Lower leg skin (tissue), 4 donors: ENCODE measurements at places on chromosomes 3 and 15.
A peak's percentile ranks its signal among the peaks of the same experiment; 100 is the strongest.

- DNase-seq = no peak
These were observed 61.8 kb upstream of the LIPC start for GRCh38 chr15:58369956-58370355.

GRCh38 chr3:50347187-50347813 is 1.8 kb upstream of the ZMYND10 start:
- no peak for DNase-seq

GRCh38 chr3:128176276-128176833 is 23.1 kb downstream of the EEFSEC start:
- DNase-seq = peak; percentile 3

DNA sequence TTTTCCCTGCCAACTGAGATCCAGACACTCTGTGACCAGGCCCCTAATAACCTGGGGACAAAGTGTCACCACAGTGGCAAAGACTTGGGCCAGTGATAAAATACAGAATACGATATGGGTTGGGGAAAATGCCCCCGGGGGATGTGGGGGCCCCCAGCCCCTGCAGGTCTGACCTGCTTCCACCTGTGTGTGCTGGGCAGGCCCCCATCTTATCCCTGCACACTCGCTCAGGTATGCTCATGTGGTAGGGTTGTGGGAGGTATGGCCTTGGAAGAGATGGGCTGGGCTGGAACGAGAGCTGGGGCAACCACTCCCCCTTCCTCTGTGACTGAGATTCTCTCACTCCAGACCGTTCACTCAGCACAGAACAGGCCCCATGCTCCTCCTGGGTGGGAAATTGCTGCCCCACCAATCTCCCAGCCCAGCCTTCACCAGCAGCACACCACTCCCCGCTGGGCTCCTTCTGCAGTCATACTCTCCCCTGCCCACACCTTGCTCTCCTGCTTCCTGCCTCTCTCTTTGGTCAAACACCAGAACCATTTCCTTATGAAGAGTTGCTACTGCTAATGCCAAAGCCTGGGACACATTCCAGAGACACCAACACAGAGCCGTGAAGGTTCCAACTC is 9.6 kb upstream of the CPEB1 start:
- DNase-seq = no peak

DNA sequence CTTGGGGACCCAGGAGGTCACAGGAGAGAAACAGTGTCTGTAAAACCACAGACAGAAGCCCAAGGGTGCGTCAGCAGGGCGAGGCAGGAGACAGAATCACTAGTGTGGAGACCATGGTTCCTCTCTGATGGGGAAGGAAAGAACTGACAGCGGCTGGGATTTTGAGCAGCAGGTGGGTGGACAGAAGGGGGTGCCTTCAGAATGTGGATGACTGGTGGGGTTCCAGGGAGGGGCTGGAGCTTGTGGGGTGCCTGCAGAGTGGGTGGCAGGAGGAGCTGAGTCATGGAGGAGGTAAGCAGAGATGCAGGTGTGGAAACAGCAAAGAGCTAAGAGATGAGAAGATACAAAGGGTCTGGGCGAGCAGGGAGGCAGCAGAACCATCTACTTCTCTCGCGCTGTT is 124.2 kb downstream of the GABRB3 start:
- no peak for DNase-seq

DNA sequence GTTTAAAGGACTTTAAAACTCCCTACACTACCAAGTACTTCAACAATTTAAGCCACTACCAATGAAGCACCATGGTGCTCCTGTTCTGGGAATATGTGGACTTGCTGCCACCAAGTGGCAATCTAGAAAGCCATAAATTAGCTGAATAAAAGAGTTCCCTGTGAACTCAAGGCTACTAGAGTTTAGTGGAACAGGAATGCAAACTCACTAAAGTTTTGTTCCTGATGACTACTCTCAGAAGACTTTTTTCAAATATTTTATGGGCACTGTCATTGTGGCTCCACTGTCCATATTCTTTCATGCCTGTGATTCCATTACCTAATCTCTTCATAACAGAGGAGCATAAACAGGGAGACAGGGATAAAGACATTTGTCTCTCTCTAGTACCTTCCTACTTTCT is 63.9 kb downstream of the TMCC1 start:
- peak; percentile 49 for DNase-seq

GRCh38 chr3:122003112-122003511 is 18.9 kb downstream of the ILDR1 start:
- no peak for DNase-seq

- DNase-seq = no peak
These were observed 22.0 kb upstream of the LCTL start for GRCh38 chr15:66587749-66588148.

- no peak for DNase-seq
These were observed 178.8 kb downstream of the KLHL25 start for GRCh38 chr15:85615930-85616329.

DNA sequence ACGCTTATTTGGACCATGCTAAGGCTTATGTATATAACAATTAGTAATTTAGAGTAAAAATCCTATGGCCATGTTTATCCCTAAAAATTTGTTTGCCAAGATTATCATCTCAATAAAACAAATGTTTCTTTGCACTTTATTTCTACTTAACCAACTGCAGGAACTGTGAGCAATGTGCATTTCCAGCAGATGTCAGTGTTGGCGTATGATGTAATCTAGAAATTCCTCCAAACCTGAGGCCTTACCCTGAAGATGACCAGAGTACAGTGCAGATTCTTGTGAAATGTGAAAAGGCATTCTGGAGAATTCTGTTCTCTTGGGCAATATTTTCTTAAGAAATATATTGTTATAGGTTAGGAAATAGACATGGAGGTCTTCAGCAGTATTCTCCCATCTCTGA is 205.9 kb downstream of the MBNL1 start:
- no peak for DNase-seq

- no peak for DNase-seq
These were observed 113.3 kb downstream of the SMAD6 start for GRCh38 chr15:66815318-66815717.

DNA sequence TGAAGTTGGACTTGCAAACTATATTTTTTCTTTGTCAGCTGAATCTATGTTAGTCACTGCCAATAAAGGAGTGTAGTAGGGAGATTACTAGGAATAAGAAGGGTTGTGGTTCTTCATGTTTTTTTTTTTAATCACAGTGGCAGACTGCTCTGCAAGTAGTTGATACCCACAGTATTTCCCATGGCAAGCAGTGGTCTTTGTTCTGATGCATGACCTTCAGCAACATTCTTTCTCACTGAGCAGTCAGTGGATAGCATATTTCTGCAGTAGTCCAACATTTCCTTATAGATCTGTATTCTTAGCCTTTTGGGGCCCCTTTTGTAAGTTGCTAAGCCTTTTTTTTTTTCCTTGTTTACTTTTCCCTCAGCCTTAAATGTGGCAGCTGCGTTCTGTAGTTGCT is 151.1 kb downstream of the DOCK3 start:
- DNase-seq = no peak

- no peak for DNase-seq
These were observed 28.3 kb downstream of the IMPG2 start for GRCh38 chr3:101292027-101292426.

DNA sequence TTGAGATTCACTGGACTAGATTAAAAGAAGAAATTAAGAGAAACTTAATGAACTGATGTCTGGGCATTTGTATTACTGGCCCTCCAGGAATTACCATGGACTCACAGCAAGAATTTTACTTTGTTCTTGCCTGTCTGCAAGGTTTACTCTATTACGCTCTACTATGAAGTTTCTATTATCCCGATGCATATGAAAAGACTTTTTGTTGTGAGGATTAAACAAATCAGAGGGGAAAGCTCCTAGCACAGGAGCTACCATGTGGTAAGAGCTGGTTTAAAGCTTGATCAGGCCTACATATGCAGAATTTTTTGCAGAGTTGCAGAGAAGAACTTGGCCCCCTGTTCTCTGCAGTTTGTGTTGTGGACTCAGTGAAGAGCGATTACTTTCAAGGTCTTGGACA is 61.7 kb upstream of the PTX3 start:
- DNase-seq = no peak

- DNase-seq = no peak
These were observed 136.8 kb upstream of the ACP3 start for GRCh38 chr3:132180337-132180791.
